ENCODE measurements at places on chromosomes 13 and 19.

GRCh38 chr13:19597523-19597922 is 35.9 kb upstream of the MPHOSPH8 start:
- no peak overlapping the region for H3K27ac ChIP-seq
- H3K4me1 ChIP-seq: peaks cover 11% of the 10 kb centered on the region
- H3K36me3 ChIP-seq: no peaks in the 10 kb centered on the region
- H3K4me3 ChIP-seq: no peak overlapping the region

- H3K4me1 ChIP-seq: no peaks in the 10 kb centered on the region
- H3K4me3 ChIP-seq: no peak overlapping the region
- no peak overlapping the region for H3K27ac ChIP-seq
- DNase-seq: no peak
Observed at GRCh38 chr13:21684576-21684975, 13.7 kb downstream of the FGF9 start.

DNA sequence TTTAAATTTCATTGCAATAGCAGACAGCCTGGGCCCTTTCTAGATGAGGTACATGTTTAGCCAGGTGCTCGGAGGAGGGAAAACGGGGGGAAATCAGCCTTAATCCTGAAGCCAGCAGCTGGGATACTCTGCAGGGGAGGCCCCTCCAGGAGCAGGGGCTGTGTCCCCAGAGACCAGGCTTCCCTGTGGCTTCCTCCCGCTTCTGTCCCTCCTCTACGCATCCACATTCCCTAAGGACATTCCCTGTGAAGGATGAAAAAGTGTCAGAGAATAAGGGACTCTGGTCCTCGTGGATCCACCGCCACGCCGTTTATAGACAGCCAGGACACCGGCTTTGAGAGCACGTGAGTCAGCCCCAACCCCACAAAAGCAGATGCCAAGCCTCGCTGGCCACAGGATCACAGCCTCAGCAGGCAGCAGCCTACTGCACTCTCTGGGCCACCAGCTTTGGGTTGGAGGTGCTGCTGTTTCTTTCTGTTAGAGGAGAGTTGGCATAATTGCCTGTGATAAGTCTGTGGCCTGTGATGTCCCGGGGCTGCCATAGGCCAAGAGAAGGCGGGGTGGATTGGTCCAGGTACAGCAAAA is 36.7 kb upstream of the RANBP3 start:
- H3K36me3 ChIP-seq: no peaks in the 10 kb centered on the region
- H3K4me1 ChIP-seq: no peaks in the 10 kb centered on the region
- no peak overlapping the region for H3K4me3 ChIP-seq
- no peak overlapping the region for H3K27ac ChIP-seq
- no peaks in the 10 kb centered on the region for H3K27me3 ChIP-seq
- DNase-seq: no peak

GRCh38 chr13:86986448-86986847 is 684.7 kb upstream of the SLITRK5 start:
- no peak for DNase-seq
- H3K4me3 ChIP-seq: no peak overlapping the region
- no peak overlapping the region for H3K27ac ChIP-seq
- no peaks in the 10 kb centered on the region for H3K36me3 ChIP-seq
- H3K27me3 ChIP-seq: no peaks in the 10 kb centered on the region

GRCh38 chr19:16283210-16284061 is 41.2 kb upstream of the KLF2 start:
- peak overlapping the region; percentile 96 for H3K27ac ChIP-seq
- H3K4me3 ChIP-seq: peak overlapping the region; percentile 75
- H3K4me1 ChIP-seq: peaks cover 62% of the 10 kb centered on the region
- peaks cover 8% of the 10 kb centered on the region for H3K27me3 ChIP-seq
- no peaks in the 10 kb centered on the region for H3K36me3 ChIP-seq

- no peak overlapping the region for H3K4me3 ChIP-seq
- no peaks in the 10 kb centered on the region for H3K27me3 ChIP-seq
- DNase-seq: no peak
- H3K4me1 ChIP-seq: no peaks in the 10 kb centered on the region
- no peak overlapping the region for H3K27ac ChIP-seq
Observed at GRCh38 chr13:87376081-87376480, 295.1 kb upstream of the SLITRK5 start.

- peaks cover 9% of the 10 kb centered on the region for H3K36me3 ChIP-seq
- H3K27ac ChIP-seq: peak overlapping the region; percentile 43
- H3K27me3 ChIP-seq: no peaks in the 10 kb centered on the region
- peaks cover 33% of the 10 kb centered on the region for H3K4me1 ChIP-seq
Observed at GRCh38 chr19:34308381-34309367, 54.3 kb downstream of the GARRE1 start.

- H3K4me3 ChIP-seq: no peak overlapping the region
- H3K27me3 ChIP-seq: peaks cover 14% of the 10 kb centered on the region
- no peaks in the 10 kb centered on the region for H3K36me3 ChIP-seq
Observed at GRCh38 chr13:44298314-44298713, 75.3 kb upstream of the SERP2 start.

GRCh38 chr13:23984546-23984945 is 87.2 kb upstream of the C1QTNF9B start:
- no peak for DNase-seq
- peaks cover 43% of the 10 kb centered on the region for H3K27me3 ChIP-seq
- no peak overlapping the region for H3K4me3 ChIP-seq
- peaks cover 9% of the 10 kb centered on the region for H3K4me1 ChIP-seq
- H3K36me3 ChIP-seq: no peaks in the 10 kb centered on the region
- H3K27ac ChIP-seq: no peak overlapping the region

Measured in stimulated activated naive B cell treated with anti-CD40 and anti-IgM and Interleukin-4, amounts not matched to agents 10 μg/mL and 1 μg/mL and 100 μg/mL, for 72 hours (primary cell).